ENCODE measurements at places on chromosomes 5 and 9.

GRCh38 chr5:2165203-2165602 is 282.5 kb upstream of the IRX4 start:
- no peak for DNase-seq

DNA sequence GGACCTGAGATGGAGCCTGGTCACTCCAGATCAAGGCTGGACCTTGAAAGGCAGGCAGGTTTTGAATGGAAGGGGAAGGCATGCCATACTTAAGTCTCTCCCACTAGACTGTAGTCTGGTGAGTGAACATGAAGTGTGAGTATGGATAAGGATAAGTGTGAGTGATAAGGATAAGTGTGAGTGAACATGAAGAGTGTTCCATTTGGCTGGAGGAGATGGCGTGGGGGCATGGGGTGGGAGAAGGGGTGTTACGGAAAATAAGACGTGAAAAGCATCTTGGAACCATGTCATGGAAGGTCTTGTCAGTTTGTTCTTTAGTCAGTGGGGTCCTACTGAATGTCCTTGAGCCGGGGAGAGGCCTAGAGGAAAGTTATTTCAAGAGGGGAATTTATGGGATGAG is 32.8 kb downstream of the HMGXB3 start:
- no peak for DNase-seq

- no peak for DNase-seq
Observed at GRCh38 chr5:157366741-157367674, 93.0 kb upstream of the NIPAL4 start.

DNA sequence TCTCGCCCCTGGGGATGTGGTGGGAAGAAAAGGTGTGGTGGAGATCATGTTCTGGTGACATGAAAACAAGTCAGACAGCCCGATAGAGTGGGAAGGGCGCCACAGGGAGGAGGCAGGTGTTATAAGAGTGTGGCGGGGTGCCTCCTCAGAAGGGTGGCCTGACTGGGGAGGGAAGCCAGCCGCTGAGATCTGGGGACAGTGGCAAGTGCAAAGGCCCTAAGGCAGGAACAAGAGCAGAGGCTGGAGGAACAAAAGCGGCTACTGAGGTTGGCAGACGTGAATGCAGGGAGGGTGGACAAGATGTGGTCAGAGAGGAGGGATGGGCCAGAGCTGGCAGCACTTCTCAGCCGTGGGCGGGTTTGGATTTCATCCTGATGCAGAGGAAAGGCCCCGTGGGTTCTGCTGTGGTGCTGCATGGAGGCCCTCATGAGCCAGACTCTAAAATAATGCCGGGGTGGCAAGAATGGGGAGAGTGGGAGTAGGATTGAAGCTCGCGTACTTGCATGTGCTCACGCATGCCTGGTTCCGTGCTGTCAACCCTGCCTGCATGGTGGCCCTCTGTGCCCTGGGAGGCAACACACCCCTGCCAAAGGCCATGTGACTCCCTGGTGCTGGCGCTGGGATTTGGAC is 89.2 kb downstream of the MVB12B start:
- no peak for DNase-seq

DNA sequence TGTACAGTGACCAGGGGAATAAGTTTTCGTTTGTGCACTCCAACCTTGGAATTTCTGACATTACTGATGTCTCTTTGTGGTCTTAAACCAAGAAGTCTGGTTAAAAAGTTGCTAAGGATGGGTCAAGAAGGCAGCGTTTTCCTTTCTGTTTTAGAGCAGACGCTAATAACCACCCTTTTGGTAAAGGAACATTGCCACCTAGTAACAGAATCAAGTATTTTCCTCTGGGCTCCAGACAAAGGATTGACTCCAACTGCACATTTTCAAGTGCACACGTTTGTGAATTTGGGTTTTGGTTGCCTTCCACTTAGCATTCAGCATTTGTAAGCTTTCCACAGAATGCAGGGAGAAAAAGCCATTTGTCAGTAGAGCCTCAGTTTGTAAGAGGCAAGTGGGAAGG is 22.2 kb upstream of the CEP78 start:
- no peak for DNase-seq

GRCh38 chr9:18495065-18495464 is 21.1 kb downstream of the ADAMTSL1 start:
- DNase-seq: no peak

GRCh38 chr5:114324282-114324681 is 37.6 kb upstream of the KCNN2 start:
- no peak for DNase-seq

DNA sequence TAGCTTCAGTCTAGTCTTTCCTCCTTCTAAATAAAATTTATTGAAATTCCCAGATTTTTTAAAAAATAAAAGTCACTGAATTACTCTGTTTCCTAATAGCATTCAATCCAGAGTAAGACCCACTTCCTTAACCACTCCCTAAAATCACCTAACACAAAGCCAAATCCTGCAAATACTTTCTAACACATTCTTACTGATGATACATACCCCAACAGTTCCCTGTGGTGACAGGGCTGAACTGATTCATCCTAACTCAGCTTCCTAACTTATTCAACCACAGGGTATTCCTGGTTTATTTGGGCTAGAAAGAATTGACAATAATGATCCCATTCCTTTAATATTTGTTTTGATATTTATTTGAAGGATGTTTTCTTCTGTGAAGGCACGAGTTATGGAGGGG is 40.7 kb upstream of the ZNF300 start:
- DNase-seq: no peak

- no peak for DNase-seq
Observed at GRCh38 chr5:125032286-125032685, 285.8 kb upstream of the ZNF608 start.

DNA sequence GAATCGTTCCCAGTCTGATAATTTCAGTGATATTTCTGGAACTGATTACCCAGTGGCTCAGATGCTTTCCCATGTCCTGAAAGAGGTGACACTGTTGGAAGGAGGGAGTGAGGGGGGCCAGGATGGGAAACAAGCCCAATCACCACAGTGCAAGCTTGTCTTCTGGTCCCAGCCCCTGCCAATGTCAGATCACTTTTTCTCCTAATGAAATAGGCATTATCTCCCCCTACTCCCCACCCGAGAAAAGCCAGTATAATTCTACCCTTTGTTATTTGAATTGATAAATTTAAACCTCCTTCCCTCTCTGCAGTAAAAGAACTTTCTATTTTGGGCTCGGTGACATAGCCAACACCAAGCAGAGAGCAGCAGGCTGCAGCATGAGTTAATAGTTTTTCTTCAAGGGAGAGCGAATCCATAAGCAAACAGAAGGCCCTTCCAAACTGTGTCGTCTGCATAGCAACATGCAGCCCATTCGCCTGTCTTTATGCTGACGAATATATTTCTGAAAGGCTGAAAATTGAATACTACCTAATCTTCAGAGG is 14.6 kb upstream of the PPP2CA start:
- peak; percentile 50 for DNase-seq

DNA sequence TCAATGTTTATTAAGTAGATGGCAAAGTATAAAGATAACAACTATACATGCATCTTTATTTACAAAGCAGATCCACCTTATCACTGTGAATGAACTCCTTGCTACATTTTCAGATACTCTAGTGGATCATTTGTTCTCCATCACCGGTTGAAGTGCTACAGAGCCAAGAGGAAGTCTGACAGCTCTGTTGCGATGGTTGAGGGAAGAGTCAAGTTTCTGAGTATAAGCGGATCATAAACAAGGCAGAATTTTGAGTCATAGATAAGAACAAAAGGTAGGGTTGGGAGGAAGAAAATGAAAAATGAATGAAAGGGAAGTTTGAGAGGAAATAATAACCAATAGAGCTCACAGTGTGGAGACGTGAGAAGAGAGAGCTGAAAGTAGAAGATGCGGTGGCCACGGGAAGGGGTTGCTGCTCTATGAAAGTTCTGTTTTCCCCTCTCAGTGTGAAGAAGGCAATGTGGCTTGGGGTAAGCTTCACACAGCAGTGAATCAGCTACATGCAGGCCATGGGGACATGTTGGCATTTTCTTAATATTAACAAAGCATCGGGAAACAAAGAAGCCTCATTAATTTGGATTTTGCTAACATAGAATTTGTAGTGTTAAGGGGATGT is 30.8 kb upstream of the KCNN2 start:
- no peak for DNase-seq

GRCh38 chr9:3237121-3237520 is 288.7 kb downstream of the RFX3 start:
- no peak for DNase-seq

DNA sequence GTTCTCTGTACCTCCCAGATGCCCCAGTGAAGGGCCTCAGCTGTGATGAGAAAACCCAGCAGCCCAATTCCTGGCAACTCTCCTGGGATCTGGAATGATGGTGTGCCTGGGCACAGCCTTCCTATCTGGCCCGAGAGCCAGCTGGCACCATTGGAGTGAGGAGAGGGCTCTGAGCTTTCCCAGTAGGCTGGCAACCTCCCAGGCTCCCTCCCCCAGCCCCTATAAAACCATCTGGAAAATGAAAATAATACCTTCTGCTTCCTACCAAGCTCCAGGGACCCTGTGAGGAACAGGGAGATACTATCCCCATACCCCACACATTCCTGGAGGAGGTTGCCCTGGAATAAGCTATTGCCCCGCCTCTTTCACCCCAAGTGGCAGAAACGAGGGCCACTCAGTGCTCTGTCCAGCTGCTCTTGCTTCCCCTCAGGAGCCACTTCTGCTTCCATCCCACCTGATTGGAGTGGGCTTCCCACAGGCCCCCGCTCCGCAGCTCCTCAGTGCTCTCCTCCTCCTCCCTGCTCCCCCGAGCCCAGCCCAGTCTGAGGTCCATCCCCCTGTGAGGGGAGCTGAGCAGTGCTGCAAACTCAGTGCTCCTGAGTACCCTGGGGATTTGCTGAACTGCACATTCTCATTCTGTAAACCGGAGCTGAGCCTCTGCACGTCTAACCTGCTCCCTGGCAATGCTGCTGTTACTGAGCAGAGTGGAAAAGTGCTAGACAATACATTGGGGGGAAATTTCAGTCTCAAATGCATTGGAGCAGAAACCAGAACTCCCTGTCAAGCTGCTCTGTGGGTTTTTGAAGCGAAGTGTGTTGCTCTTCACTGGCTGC is 74.7 kb downstream of the THBS4 start:
- no peak for DNase-seq

GRCh38 chr9:6590772-6591384 is 54.7 kb downstream of the GLDC start:
- DNase-seq: no peak

GRCh38 chr5:69295088-69295754 is 37.4 kb downstream of the CCDC125 start:
- DNase-seq: no peak

- no peak for DNase-seq
Observed at GRCh38 chr5:96177303-96177869, 215.7 kb upstream of the ELL2 start.

- no peak for DNase-seq
Observed at GRCh38 chr9:101578378-101578777, 16.4 kb downstream of the PPP3R2 start.

GRCh38 chr5:1294206-1294834 is 548 bp downstream of the TERT start:
- peak; percentile 43 for DNase-seq

DNA sequence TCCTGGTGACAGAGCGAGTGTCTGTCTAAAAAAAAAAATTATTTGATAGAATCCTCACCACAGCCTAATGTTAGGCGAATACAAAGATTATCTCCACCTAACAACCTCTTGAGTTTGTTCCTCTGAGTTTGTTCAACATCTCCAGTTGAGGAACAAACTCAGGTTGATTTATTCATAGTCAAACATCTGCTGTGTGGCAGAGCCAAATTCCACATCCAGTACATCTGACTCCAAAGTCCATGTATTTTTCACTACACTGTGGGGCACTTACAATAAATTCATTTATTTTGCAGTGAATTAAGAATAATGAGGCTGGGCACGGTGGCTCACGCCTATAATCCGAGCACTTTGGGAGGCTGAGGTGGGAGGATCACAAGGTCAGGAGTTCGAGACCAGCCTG is 53.3 kb downstream of the KIF24 start:
- DNase-seq: no peak

DNA sequence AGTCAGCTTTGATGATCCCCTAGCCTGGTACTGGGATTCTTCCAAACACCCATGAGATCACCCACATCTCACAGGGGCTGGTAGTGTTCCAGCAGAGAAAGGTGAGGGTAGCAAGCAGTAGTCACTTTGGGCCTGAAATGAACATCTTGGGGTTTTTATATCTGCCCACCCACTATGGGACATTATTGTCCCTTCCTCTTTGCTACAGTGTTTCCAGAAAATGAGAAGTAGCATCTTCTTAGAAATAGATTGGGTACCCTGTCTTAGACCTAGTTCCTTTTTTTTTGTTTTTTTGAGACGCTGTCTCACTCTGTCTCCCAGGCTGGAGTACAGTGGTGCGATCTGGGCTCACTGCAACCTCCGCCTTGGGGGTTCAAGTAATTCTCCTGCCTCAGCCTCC is 249.2 kb upstream of the ANKRD55 start:
- no peak for DNase-seq

- no peak for DNase-seq
Observed at GRCh38 chr9:69951411-69951810, 92.2 kb upstream of the MAMDC2 start.

- no peak for DNase-seq
Observed at GRCh38 chr9:114000063-114000454, 78.0 kb downstream of the AMBP start.

DNA sequence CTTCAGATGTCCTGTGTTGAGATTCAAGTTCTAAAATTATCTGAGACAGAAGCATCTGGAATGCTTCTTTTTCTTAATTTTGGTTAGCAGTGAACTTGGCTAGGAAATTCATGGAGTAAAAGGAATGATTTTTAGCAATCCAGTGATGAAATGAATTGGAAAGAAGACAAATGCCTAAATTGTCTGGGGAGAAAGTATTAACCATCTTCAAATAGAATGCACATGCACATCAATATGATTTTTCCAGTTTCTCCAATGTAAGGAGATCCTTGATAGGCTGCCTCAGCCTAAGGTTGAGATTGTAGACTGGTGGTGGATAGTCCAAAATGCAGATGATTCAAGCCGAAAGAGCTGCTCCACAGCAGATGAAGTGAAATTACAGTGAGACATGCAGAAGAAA is 106.7 kb downstream of the PCSK5 start:
- no peak for DNase-seq

- DNase-seq: no peak
Observed at GRCh38 chr9:77546376-77546950, 101.7 kb downstream of the GNA14 start.

- no peak for DNase-seq
Observed at GRCh38 chr9:76114144-76114543, 223.7 kb downstream of the PCSK5 start.
